Cerebellar nuclear complex (tissue), 1 donor: ENCODE measurements at places on chromosomes 2 and 18.
A peak's percentile ranks its signal among the peaks of the same experiment; 100 is the strongest.

- no peak for DNase-seq
Measured at GRCh38 chr2:224884188-224884587, 158.1 kb downstream of the DOCK10 start.

DNA sequence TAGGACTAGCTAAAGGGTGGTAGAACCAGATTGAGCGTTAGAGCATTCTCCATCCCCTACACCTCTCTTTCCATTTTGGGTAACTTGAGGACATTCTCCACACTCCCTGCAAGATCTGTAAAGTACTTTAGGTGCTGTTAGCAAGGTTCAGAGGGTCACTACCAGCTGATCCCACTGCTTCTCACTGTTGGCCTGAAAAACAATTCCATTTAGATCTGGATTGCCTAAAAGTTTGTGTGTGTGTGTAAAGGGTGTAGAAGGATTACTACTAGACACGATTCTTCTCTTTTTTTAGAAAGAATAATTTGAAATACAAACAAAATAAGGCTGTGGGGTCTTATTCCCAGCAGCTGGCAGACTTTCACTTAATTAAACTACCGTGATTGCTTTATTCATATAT lies 95.1 kb upstream of the TMEM178A start:
- DNase-seq, result no peak

DNA sequence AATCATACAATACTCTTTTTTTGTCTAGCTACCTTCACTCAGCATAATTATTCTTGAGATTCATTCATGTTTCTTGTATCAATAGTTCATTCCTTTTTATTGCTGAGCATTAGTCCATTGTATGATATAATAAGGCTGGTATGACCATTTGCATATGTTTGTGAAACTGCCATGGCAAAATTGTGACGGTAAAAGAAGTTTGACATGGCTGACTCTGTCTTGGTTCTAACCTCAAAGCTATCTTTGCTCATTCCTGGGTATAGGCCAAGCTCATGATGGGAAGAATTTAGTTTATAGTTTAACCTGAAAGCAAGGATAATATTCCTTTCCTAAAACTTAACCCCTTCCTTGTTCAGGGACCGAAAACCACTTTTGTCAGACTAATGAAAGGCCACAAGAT lies 46.4 kb downstream of the COMMD1 start:
- DNase-seq, result no peak

DNA sequence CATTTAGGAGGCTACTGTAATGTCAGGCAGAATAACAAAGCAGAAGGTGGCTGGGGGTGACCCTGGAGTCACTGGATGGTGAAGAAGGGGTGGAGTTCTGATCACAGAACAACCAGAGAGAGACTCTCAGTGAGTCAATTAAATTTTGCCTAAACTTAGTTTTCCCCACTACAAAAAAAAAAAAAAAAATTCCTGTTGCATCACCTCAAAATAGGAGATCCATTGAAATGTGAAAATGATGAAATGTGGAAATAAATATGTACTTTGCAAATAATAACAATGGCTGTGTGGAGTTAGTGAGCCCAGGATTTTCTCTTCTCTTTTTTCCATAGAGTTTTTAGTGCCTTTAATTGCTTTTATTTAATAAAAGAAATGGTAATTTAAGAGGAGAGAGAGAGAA lies 165.5 kb downstream of the GFPT1 start:
- DNase-seq, result no peak

GRCh38 chr2:126771094-126771493 lies 115.1 kb downstream of the GYPC start:
- no peak for DNase-seq

DNA sequence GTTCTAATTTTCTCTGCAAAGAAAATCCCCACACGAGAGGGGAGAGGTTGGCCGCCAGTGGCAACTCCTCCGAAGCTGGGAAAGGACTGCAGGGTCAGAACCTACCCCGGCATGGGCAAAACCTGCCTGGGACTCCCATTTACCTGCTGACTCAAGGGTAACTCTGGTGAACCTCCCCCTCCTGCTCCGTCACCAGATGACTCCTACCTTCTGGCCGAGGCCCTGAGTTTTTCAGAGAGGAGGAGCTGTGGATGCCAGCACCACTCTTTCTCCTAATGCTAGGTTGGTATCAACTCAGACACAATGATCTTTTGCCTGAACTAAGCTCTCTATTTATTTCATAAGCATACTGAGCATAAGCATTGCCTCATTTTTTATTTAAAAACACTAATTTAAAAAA lies 96.6 kb downstream of the ALPK2 start:
- DNase-seq, result no peak

GRCh38 chr2:43038034-43038695 lies 188.2 kb downstream of the ZFP36L2 start:
- DNase-seq, result no peak

GRCh38 chr2:29374823-29375222 lies 259.6 kb downstream of the CLIP4 start:
- peak; percentile 32 for DNase-seq

GRCh38 chr2:200360364-200360763 lies 53.9 kb downstream of the SPATS2L start:
- no peak for DNase-seq

DNA sequence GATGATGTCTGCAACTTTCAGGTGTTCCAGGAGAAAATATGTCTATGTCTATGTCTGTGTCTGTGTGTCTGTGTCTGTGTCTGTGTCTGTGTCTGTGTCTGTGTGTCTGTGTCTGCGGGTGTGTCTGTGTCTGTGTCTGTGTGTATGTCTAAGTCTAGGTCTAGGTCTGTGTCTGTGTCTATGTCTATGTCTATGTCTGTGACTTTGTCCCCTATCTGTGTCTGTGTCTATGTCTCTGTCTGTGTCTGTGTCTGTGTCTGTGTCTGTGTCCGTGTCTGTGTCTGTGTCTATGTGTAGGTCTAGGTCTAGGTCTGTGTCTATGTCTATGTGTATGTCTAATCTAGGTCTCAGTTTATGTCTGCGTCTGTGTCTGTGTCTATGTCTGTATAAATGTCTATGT lies 10.5 kb downstream of the IL1R2 start:
- no peak for DNase-seq
